Stimulated activated CD8-positive, alpha-beta memory T cell treated with anti-CD3 and anti-CD28 coated beads, Interleukin-4, amount 100 ng/mL, for 4 hours (primary cell): ENCODE measurements at places on chromosomes 11 and 22.

- no peak for DNase-seq
These were observed 161.1 kb upstream of the CCDC179 start for GRCh38 chr11:23021287-23021863.

GRCh38 chr22:47927648-47928210 is 1165.3 kb downstream of the TBC1D22A start:
- no peak for DNase-seq

DNA sequence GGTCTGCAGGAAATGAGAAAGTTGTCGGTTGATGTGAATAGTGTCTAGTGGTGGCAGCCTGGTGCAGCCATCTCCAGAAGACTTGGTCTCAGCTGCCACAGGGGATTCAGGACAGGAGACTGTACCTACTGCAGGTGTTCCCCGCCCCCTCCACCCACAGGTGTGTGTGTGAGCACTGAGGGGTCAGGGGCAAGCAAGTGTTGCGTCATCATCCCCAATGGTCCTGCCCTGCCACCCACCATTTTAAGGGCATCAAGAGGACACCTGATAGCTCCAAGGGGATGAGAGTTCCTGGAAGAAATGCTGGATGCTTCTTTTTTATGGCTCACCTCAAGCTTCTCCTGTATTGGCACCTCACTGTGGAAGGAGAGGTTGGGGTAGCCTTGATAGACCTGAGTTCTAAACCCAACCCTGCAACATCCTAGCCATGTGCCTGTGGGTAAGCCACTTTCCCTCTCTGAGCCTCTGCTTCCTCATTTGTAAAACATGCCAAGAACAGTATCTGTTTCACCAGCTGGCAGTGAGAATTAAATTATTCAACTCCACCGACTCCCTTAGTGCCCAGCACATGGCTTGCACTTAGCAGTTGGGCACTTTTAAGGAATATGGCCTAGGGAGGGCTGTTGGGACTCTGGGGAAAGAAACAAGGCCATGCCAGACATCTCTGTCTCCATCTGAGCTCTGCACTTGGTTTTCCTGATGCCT is 6.1 kb downstream of the C11orf91 start:
- no peak for DNase-seq

- no peak for DNase-seq
These were observed 15.8 kb downstream of the TMEM258 start for GRCh38 chr11:61776561-61777075.

DNA sequence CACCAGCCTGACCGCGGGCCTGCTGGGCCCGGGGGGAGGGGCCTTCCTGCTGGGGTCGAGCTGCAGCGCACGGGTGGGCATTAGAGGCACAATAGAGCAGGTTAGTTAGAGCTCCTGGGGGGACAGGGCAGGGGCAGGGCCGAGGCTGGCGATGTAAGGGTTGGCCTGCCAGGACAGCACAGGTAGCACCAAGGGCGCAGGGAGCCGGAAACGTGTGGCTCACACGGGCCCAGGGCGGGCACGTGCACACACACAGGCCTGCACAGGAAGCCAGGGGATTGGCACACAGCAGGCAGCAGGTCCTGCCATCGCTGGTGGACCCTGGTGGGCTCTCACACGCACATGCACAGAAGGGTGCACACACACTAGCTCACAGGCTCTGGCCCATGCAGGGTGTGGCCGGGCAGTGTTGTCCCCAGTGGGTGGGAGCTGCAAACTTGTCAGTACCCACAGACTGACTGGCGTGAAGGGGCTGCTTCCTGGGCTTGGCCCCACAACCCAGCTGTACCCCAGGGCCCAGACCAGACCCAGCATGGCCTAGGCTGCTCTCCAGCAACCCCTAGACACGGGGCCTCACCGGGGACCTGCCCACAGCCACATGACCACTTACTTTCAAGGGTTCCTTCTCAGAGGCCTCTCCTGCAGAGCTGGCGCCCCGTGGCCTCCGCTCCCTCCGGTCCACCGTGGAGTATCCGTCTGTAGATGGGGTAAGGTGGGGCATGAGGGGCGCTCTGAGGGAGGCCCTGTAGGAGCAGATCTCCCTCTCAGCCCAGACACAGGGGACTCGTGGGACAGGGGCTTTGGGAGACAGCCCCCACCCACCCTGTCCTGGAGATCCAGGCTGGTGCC is 29.9 kb upstream of the TXNRD2 start:
- no peak for DNase-seq

- DNase-seq, result no peak
These were observed 11.0 kb upstream of the B4GALNT4 start for GRCh38 chr11:358129-358800.

- DNase-seq, result no peak
These were observed 67.6 kb downstream of the BARX2 start for GRCh38 chr11:129443276-129443675.

- no peak for DNase-seq
These were observed 1.8 kb downstream of the FJX1 start for GRCh38 chr11:35619855-35620640.

- no peak for DNase-seq
These were observed 98.3 kb upstream of the CHRM4 start for GRCh38 chr11:46489656-46490560.

GRCh38 chr11:117143390-117143789 is 697 bp upstream of the PAFAH1B2 start:
- DNase-seq, result no peak
